MM.1S (cell line): ENCODE measurements at places on chromosomes 12 and 14.

DNA sequence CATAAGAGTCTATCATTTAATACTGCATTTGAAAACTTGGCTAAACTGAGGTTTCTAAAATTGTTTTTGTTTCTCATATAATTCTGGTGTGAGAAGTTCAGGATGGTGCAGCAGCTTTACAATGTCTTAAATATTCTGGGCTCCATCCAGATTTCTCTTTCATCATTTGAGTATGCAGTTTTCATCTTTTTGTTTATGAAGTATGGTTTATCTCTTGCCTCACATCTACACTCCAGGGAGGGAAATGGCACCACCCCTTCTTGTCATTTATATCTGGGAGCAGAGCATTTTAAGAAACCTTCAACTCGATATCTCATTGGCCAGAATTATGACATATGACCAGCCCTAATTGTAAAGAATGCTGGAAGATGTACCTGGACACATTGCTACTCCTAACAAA lies 24.3 kb downstream of the GEMIN2 start:
- DNase-seq: no peak

DNA sequence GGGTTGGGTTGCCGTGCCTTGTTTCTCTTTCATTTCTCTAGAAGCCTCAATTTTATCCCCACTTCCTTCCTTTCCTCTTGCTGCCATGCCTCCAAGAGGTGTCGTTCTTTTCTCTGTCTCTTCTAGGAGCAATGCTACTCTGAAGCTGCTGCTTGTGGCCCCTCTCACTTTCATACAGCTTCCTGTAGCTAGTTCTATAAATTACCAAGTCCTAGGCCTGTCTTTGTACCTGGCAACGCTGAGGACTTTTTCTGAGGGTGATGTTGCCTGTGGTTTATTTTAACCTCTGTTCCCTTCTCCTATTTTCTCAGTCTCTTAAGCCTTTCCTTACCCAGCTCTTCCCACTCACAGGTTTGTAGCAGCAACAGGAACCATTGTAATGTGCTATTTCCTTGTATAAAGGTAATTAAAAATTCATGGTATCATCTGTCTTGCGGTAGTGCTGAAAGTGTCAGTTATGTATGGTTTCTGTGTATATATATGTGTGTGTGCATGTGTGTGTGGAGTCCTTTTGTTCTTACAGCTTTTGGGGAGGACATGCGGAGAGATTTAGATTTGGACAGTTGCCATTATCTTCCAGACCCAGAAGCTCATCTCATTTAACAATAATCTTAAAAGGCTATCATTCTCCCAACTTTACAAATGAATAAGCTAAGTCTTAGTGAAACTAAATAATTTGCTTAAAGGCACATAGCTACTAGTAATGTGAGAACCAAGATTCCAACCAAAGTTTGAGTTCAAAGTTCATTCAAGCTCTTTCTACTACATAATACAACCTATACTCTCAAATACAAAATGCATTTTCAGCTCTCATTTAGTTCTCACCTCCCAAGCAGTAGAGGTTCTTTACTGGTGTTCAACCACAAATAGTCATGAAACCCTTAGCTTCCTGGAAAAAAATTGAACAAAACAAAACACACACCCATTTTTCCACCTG lies 43.8 kb downstream of the DDHD1 start:
- peak; percentile 75 for DNase-seq

DNA sequence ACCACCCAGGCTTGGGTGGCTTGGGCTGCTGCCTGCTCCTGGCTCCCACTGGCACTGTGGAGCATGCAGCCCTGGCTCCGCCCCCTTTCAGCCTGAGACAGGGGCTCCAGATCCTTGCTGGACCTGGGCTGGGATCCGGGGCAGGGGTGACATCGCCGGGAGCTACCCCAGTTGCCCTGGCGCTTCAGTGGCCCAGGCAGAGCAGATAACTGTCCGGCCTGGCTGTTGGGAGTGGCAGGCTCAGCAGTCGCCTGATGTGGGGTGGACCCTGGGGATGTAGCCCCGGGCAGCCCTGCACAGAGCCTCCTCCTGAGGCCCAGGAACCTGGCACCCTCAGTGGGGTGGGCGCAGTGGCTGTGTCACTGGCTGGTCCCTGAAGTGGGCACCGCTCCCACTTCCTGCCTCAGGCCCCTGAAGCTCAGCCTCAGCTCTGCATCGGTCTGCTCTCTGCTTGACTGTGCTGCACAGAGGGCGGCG lies 57.9 kb downstream of the FUT8 start:
- no peak for DNase-seq

GRCh38 chr12:64107776-64108175 lies 114.3 kb downstream of the KICS2 start:
- DNase-seq: peak; percentile 53

DNA sequence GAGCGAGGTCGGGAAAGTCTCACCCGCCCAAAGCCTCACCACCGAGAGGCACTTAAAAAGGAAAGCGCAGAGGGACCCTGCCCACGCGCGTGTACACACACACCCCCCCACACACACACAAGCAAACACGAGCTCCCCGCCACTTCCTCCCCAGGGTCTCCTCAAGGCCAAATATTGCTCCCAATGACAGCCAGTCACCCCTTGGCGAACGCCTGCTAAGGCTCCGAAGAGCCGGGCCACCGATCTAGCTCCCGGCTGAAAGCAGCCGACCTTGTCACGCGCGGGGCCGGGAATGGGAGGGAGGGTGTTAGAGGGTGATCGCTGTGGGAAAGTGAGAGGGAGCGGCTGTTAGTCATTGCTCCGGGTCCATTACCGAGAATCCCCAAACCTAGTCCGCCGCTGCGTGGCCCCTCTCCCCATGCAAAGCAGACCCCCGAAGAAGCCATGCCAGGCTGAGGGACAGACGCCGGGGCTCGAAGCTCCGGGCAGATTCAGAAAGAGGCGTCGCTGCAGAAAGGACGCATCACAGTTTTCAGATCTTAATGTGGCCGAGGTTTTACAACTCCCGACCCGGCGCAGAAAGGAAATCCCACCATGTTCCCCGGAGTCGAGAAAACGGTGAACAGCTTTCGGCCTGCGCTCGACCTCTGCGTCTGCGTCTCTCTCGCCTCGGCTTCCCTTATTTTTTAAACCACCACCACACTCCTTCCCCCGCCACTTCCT lies 2.6 kb downstream of the BMP4 start:
- DNase-seq: no peak

DNA sequence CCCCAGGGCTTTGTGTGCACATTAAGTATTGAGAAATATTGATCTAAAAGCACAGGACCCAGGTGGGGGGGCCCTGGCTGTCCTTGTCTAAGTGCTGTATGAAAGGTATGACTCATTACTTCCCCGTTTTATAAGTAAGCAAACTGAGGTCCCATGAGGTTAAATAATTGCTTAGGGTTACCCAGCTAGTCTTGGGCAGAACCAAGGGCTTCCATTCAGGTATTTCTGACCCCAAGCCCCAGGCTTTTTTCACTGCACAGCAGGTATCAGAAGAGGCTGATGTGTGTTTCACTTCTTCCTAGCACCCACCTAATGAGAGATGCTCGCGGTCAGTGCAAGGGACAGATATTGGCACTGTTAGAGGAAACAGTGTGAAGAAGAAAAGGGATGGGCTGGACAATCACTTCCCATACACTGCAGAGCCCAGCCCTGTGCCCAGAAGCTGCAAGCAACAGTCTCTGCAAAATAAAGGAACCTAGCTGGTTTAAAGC lies 4.7 kb upstream of the TC2N start:
- no peak for DNase-seq

DNA sequence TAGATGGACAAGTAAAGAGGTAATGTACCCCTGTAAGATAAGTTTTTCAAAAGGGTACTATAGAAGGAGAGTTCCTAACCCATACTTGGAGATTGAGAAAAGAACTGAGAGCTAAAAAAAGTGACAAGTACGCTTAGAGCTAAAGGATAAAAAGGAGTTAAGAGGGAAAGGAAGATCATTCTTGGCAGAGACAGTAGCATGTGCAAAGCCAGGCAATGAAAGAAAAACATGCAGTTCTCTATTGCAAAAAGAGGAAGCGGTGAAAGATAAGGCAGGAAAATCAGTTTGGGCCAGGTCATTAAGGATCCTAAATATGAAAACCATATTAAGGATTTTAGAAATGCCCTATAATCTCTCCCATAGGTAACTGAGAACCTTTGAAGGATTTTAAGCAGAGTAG lies 500.4 kb upstream of the GARIN6 start:
- DNase-seq: no peak

DNA sequence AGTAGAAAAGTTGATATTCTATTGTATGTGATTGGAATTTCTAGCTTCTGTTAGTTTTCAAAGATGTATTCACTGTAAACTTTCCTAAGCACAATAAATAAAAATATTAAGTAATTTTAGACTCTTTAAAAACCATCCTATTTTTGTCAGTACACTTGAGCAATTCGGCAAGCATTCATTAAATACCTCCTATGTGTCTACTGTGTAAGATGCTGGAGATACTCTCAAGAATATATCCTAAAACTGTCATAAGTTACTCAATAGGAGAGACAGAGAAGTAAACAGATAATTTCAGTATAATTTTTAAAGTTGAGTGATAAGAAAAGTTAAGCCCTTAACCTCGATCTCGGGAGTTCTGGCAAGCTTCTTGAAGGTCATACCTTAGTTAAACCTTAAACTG lies 46.1 kb downstream of the FANCM start:
- no peak for DNase-seq

DNA sequence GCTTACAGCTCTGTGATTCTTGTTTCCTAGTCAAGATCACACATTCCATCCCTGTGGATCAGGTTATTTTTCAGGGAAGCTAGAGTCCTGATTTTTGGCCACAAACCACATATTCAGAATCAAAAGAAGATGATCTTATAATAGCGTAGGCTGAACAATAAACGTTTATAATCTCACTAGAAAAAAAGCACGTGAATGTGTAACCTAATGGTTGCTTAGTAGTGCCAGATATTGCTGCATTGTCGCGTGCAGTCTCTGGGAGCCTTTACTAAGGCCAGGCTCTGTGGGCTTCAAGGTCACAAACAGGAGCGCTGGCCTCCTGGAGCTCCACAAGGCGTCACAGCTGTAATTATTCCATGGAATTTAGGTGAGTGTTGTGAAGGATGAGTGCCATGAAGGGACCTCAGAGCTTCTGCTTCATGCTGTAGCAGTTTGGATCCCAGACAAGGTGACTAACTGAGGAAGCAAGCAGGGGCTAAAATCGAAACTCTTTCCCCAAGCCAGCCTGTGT lies 17.4 kb downstream of the CDKN1B start:
- DNase-seq: no peak

DNA sequence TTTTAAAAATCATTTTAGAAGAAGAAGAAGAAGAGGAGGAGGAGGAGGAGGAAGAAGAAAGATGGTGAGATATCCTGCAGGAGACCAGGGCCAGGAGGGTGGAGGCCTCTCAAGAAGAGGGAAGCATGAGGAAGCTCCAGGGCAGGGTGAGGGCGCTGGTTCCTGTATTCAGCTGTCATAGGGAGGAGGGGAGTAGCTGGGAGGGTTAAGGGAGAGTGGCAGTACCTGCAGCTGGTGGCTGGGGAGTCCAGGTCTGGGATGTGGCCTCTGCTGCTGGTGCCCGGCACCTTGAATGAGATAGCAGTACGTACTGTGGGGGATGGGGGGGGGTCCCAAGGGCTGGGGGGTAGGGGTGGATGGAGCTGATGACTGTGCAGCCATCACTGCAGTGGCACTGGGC lies 9.8 kb downstream of the RBP5 start:
- DNase-seq: no peak

DNA sequence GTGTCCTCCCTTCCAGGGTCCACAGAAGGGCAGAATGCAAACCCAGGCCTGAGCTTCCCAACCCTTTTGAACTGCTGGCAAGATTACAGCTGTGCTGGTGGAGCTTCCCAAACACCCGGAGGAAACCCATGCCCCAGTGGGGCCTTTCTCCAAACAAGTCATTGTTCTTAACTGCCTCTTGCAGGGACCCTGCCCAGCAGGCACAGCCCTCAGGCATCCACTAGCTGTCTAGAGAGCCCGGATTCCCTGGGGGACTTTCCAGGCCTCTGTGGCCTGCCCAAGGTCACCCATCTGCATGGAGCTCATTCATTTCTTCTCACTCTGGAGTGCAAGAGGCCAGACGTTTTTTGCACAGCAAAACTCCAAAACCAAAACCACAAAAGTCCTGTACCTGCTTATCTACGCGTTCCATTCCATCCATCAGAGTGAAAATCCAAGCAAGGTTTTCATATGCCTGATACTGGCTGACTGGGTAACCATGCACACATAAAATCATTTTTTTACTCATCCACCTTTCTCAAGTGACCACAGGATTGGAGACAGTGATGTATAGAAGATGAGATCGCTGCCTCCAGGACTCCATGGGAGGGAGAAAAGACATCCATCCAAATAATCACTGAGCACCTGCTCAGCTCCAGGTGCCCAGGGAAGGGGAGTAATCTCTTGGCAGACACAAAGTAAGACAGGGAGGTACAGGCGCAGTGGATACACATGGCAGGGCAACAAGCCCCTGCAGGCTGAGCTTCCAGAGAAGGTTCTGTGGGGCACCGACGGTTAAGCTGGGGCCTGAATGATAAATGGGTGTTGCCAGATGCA lies 17.2 kb upstream of the BDKRB2 start:
- DNase-seq: no peak

DNA sequence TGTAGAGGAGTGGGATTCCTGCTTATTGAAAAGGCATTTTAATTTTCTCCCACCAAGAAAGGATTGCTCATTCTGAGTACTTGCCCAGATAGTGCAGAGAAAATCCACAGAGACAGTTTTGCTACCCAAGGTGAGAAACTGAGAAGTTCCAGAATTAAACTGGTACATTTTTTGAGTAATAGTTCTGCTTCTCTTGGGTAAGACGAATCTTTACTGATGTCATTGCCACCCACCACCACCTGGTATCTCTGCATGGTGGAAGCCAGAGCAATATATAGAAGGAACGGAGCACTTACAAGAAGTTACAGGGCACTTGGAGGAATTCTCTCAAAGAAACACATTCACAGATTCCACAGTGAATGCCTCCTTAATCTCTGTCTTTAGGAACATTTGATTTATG lies 20.7 kb upstream of the FRMD6 start:
- DNase-seq: no peak

DNA sequence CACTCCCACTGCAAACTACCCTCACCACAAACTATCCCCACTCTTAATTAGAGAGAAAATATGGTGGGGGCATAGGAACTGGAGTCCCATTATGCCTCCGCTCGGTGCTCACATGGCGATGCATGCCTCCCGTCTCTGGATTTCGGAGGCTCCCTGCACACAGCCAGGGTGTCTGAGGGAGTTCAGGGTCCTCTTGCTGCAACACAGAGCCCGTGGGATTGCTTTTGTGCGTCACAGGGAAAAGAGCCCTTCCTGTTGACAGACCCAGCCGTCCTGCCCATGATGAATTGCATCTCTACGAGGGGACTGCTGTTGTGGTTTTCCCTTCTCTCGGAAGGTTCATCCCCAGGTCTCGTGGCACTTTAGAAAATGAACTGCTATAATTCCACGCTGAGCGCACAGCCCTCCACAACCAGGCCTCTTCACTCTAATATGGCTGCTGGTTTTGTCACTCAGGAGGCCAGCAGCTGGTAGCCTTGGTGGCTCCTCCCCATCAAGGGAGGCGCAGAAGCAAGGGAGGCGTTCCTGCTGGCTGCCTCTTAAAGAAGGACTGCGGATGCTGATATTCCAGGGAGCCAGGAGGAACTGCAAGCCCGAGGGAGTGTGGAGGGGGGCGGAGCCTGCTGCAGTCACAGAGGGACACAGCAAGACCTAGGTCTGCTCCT lies 158.0 kb downstream of the KCNA5 start:
- DNase-seq: no peak
